Endothelial cell (in vitro differentiated cells): ENCODE measurements at places on chromosomes 5 and 9. TPM values are rescaled to one million over a fixed set of nuclear protein-coding genes. Genes with fewer than 3 reads are reported as not detected.

The SOX30 gene
- total RNA-seq, result 0.15 TPM

The RLN1 gene
- total RNA-seq, result not detected

- H3K27ac ChIP-seq, result no peak overlapping the region
- H3K4me1 ChIP-seq, result no peaks in the 10 kb centered on the region
- H3K4me3 ChIP-seq, result no peak overlapping the region
- H3K36me3 ChIP-seq, result peaks cover 3% of the 10 kb centered on the region
- no peak for DNase-seq
Measured at GRCh38 chr9:134783699-134784039, 96.9 kb upstream of the FCN2 start.

The SLC1A1 gene
- total RNA-seq, result 2.2 TPM

DNA sequence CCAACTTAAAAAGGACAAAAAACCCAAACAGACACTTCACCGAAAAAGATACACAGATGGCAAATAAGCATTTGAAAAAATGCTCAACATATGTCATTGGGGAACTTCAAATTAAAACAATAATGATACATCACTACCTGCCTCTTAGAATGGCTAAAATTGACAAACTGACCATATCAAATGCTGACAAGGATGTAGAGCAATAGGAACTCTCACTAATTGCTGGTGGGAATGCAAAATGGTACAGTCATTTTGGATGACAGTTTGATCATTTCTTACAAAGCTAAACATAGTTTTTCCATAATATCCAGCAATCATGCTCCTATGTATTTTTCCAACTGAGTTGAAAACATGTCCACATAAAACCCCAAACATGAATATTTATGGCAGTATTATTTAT lies 58.9 kb upstream of the RAPGEF6 start:
- peaks cover 4% of the 10 kb centered on the region for H3K4me1 ChIP-seq
- no peak overlapping the region for H3K27ac ChIP-seq
- no peak for DNase-seq

DNA sequence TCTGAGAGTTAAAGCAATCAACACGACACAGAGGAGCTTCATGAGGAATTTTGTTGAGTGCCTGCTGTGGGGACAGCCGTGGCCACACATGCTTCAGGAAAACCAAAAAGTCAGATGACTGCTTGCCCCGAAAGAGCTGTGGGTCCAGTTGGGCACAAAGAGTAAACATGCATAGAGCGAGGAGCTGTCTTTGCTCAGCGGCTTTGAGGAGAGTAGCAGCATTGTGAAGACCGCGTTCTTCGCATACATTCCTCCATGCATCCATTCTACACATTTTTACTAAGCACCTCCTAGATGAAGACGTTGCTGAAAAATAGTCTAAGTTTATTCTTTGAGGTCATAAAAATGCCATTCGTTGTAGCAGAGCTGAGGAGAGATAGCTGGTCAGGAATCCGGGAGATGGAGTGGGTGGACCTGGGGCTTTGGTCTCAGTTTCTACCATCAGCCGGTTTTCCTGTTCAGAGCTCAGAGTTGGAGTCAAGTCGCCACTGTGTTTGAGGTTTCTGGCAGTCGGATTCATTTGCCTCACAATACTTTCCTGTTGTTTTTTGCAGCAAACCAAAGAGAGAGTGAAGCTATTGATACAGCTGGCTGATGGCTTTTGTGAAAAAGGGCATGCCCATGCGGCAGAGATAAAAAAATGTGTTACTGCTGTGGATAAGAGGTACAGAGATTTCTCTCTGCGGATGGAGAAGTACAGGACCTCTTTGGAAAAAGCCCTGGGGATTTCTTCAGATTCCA lies 194.5 kb upstream of the OTULINL start:
- H3K4me1 ChIP-seq, result peaks cover 28% of the 10 kb centered on the region
- no peak overlapping the region for H3K27ac ChIP-seq
- H3K36me3 ChIP-seq, result peaks cover 68% of the 10 kb centered on the region
- no peak overlapping the region for H3K4me3 ChIP-seq
- DNase-seq, result no peak

- no peaks in the 10 kb centered on the region for H3K4me1 ChIP-seq
- no peak overlapping the region for H3K4me3 ChIP-seq
Measured at GRCh38 chr5:55668356-55668755, 43.8 kb downstream of the SLC38A9 start.

The PTGDS gene
- not detected for total RNA-seq

DNA sequence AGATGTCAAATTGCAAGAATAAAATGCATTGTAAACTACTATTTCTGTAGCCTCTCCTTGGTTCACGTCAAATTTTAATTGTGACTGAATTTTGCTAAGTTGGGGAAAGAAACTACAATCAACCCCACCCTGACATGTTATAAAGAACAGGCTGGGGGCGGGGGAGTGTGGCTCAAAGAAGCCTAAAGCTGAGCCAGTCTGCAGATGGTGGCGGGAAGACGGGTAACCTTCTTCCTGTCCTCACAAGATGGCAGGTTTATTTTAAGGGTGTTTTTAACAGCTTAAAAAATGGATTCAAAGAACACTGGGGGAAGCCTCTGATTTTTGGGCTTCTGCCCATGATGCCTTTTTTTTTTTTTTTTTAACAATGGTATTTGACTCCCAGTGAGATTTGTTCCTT lies 68.5 kb upstream of the MELK start:
- H3K27ac ChIP-seq, result peak overlapping the region; percentile 46
- H3K4me3 ChIP-seq, result no peak overlapping the region
- H3K36me3 ChIP-seq, result no peaks in the 10 kb centered on the region
- H3K27me3 ChIP-seq, result no peaks in the 10 kb centered on the region
- no peak for DNase-seq

The DMRT1 gene
- not detected for total RNA-seq

GRCh38 chr9:68728731-68729130 lies 23.7 kb downstream of the PIP5K1B start:
- H3K27ac ChIP-seq, result no peak overlapping the region
- no peak for DNase-seq
- H3K36me3 ChIP-seq, result no peaks in the 10 kb centered on the region
- peaks cover 2% of the 10 kb centered on the region for H3K27me3 ChIP-seq
- no peak overlapping the region for H3K4me3 ChIP-seq
- H3K4me1 ChIP-seq, result no peaks in the 10 kb centered on the region

DNA sequence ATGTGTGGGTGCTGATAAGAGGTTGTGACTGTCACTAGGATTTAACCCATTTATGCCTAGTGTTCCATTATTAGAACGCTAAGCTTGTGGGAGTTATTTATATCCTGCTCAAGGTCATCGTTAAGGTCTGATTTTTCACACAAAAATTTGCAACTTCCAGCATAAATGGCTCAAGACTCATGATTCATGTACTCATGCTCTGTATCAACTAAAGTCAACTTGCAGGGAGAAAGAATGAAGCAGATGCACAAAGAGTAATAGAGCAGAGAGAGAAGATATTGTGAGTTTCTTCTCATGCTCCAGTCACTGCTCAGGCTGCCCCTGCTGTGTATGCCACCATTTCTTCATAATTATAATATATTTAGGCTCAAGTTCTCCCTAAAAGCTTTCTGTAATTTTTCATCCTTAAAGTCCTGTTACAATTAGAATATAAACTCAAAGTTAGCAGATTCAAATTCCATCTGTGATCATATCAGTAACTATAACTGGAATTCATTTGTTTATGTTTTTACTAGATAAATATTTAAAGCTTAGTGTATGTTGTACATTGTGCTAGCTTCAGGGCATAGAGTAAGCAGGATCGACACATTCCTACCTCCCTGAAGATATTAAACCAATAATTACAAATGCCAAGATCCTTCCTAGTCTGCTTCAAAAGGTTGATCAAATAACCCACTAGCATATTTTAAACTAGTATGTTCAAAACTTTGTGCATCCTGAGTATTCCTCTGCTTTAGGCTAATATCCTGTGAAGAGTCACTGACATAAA lies 136.7 kb downstream of the NUDT12 start:
- H3K36me3 ChIP-seq, result no peaks in the 10 kb centered on the region
- DNase-seq, result no peak
- H3K4me1 ChIP-seq, result no peaks in the 10 kb centered on the region
- no peak overlapping the region for H3K4me3 ChIP-seq
- H3K27ac ChIP-seq, result no peak overlapping the region

- H3K4me3 ChIP-seq, result peak overlapping the region; percentile 96
- H3K36me3 ChIP-seq, result peaks cover 12% of the 10 kb centered on the region
- H3K4me1 ChIP-seq, result peaks cover 17% of the 10 kb centered on the region
Measured at GRCh38 chr5:39073767-39074016, 507 bp downstream of the RICTOR start.

DNA sequence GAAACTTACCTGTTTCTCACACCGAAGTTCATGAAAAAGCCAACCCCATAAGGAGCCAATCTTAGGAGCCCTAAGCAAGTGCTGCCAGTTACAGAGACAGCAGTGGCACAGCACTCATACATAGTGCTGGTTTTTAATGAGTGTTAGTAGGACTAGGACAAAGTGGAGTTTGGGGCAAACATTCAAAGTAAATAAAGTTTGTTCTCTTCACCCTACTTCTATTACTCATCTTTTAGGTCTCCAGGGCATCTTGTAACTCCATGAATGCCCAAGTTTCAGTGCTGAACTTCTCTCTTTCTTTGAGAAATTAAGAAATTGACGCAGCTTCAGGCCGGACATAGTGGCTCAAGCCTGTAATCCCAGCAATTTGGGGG lies 584.7 kb downstream of the EBF1 start:
- H3K36me3 ChIP-seq, result no peaks in the 10 kb centered on the region
- DNase-seq, result no peak
- no peaks in the 10 kb centered on the region for H3K27me3 ChIP-seq
- H3K27ac ChIP-seq, result no peak overlapping the region
- peaks cover 11% of the 10 kb centered on the region for H3K4me1 ChIP-seq
- no peak overlapping the region for H3K4me3 ChIP-seq

- H3K27ac ChIP-seq, result no peak overlapping the region
- DNase-seq, result no peak
- H3K4me3 ChIP-seq, result no peak overlapping the region
Measured at GRCh38 chr5:38059876-38060275, 198.5 kb upstream of the EGFLAM start.

DNA sequence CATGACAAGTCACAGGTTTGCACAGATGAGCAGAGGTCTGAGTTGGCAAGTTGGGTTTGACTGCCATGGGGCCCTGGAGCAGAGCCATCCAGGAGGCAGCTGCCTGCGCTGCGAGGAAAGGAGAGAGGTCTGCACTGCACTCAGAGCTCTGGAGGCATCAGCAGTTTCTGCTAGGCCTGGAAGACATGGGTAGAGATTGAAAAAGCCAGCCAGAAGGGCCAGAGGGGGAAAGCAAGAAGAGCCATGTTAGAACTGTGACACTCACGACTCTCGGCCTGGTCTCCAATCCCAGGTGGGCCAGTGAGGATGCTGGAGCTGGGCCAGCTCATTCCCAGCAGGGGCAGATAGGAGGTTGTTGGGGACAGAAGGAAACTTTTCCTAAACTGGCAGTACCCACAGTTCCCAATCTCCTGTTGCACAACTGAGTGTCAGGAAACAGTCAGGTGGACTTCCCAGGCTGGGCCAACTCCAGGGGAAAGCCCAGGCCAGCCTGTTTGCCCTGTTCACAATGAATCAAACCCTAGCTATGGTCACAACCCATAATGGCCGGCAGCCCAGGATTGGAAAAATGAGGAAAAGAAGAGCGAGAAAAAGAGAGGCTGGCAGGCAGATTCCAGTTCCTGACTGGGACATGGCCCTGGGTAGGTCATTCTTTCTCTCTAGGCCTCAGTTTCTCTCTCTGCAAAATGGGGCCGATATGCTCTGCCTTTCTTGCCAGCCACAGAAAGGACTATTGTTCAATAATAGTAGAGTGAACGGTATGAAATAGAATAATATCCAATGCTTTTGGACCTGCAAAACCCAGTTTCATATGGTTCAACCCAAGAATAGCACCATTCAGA lies 7.8 kb upstream of the ORM1 start:
- peaks cover 11% of the 10 kb centered on the region for H3K36me3 ChIP-seq
- peaks cover 2% of the 10 kb centered on the region for H3K27me3 ChIP-seq
- no peak for DNase-seq
- no peaks in the 10 kb centered on the region for H3K4me1 ChIP-seq
- no peak overlapping the region for H3K27ac ChIP-seq

GRCh38 chr9:28774433-28775235 lies 1201.4 kb upstream of the C9orf72 start:
- no peak overlapping the region for H3K27ac ChIP-seq
- H3K27me3 ChIP-seq, result no peaks in the 10 kb centered on the region

The ARHGAP26 gene
- total RNA-seq, result 81.5 TPM

GRCh38 chr5:11110128-11110527 lies 349.1 kb upstream of the DAP start:
- H3K27me3 ChIP-seq, result no peaks in the 10 kb centered on the region
- H3K4me1 ChIP-seq, result no peaks in the 10 kb centered on the region
- no peak overlapping the region for H3K4me3 ChIP-seq
- DNase-seq, result no peak
- H3K27ac ChIP-seq, result no peak overlapping the region
- H3K36me3 ChIP-seq, result no peaks in the 10 kb centered on the region

The GNAQ gene
- total RNA-seq, result 94.6 TPM

- no peak for DNase-seq
- H3K27me3 ChIP-seq, result no peaks in the 10 kb centered on the region
- H3K4me1 ChIP-seq, result no peaks in the 10 kb centered on the region
- H3K4me3 ChIP-seq, result no peak overlapping the region
- no peak overlapping the region for H3K27ac ChIP-seq
Measured at GRCh38 chr9:126791406-126792230, 13.2 kb upstream of the ZBTB43 start.

DNA sequence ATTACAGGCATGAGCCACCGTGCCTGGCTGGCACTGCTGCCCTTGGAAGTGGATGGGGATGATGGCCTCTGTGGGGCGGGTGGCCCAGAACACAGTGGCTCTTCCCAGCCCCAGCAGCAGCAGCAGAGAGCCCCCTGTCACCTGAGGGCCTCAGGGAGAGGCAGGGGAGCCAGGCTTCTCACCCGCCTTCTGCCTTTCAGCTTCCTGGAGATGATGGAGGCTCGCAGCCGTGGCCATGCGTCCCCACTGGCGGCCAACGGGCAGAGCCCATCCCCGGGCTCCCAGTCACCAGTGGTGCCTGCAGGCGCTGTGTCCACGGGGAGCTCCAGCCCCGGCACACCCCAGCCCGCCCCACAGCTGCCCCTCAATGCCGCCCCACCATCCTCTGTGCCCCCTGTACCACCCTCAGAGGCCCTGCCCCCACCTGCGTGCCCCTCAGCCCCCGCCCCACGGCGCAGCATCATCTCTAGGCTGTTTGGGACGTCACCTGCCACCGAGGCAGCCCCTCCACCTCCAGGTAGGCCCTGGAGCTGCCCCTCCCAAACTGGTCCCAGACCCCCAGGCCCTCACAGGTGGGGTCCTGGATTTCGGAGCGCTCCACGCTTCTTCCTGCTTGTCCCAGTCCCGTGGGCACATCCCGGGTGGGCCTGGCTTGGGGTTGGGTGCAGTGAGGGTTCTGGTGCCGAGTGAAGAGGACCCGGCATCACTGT lies 5.0 kb upstream of the AJM1 start:
- H3K27me3 ChIP-seq, result peaks cover 13% of the 10 kb centered on the region
- H3K27ac ChIP-seq, result no peak overlapping the region
- H3K36me3 ChIP-seq, result peaks cover 10% of the 10 kb centered on the region
- no peak for DNase-seq
- no peak overlapping the region for H3K4me3 ChIP-seq

- no peak for DNase-seq
- H3K27me3 ChIP-seq, result peaks cover 1% of the 10 kb centered on the region
- no peak overlapping the region for H3K4me3 ChIP-seq
- no peaks in the 10 kb centered on the region for H3K36me3 ChIP-seq
Measured at GRCh38 chr5:167895899-167896659, 395.4 kb upstream of the WWC1 start.
